HepG2 (cell line): ENCODE measurements at places on chromosomes 2 and 18. TPM values are rescaled to one million over a fixed set of nuclear protein-coding genes. Genes with fewer than 3 reads are reported as not detected.

Gene RETSAT
- total RNA-seq, result 17.2 and 46.7 TPM in 2 replicates

Gene CERKL
- not detected in 2 replicates for total RNA-seq

Gene LRP2
- 0.03 and 0.15 TPM in 2 replicates for total RNA-seq

Gene ARMC9
- 12.8 and 14.5 TPM in 2 replicates for total RNA-seq

Gene FAM161A
- 3.4 and 5.0 TPM in 2 replicates for total RNA-seq

Gene STK11IP
- total RNA-seq, result 5.6 and 12.8 TPM in 2 replicates

Gene IL1A
- not detected in 2 replicates for total RNA-seq

Gene ABCG5
- 5.8 and 15.1 TPM in 2 replicates for total RNA-seq

Gene COL4A3
- total RNA-seq, result 0.02 TPM in 1 of 2 replicates, not detected in the other

Gene CAPN14
- total RNA-seq, result not detected in 2 replicates

Gene FOXI3
- total RNA-seq, result not detected in 2 replicates

Gene HOXD13
- not detected in 2 replicates for total RNA-seq

GRCh38 chr2:74093840-74094239 is 53.9 kb downstream of the BOLA3 start:
- DNase-seq, result no peak

- no peak for DNase-seq
These were observed 76.9 kb downstream of the MYO1B start for GRCh38 chr2:191321861-191322662.

DNA sequence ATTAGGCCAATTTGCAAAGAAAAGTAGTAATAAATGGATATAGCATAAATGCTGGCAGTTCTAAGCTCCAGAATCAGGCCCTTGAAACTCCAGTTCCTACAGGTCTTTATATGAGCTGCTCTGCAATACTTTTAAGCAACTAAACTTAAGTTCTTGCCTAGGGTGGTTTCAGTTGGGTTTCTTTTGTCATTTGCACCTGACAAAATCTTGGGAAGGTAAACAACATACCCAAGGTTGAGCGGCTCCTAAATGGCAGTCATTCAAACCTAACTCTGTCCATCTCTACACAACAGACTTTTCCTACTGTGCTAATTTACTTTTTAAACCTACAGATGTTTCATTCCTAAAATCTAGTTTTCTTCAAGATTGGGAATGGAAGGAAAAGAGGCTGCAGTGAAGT is 9.3 kb upstream of the KANSL1L start:
- no peak for DNase-seq

DNA sequence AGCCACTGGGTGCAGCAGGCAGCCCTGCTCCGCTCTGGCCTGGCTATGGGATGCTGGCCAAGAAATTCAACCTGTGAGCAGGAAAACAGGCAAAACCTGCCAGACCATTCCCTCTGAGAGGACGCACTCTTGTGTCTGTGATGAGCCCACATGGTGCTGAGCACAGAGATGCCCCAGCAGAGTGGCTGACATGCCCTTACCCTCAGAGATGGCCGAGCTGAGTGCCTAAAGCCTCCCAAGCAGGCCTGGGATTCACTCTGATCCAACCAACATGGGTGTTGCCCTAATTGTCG is 34.3 kb upstream of the TAF1B start:
- no peak for DNase-seq

DNA sequence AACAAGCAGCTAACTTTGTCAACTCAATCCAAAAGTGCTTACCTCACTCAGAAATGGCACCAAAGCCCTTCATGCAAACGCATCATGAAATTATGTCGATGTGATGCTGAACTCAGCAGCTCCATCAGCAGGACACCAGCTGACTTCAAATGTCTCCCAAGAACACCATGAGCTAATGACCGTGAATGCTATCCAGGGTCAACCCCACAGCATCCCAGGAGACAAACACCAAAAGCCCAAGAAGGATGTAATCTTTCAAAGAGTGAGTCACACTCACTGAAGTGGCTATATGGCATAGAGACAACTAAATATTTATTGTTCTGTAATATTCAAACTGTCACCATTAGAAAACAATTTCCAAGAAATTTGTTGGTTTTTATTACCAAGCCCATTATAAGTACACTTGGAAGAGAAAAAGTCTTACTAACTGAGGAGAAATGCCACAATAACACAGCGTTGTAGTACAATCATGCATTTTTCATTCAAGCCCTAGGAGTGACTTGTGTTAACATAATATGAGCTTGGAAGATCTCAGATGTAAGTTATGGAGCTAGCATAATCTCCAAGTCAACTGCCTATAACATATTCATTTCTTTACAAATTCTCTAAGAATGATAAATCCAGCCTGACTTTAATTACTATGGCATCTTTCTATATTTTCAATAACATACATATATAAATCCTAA is 165.0 kb upstream of the CCDC68 start:
- DNase-seq, result no peak

DNA sequence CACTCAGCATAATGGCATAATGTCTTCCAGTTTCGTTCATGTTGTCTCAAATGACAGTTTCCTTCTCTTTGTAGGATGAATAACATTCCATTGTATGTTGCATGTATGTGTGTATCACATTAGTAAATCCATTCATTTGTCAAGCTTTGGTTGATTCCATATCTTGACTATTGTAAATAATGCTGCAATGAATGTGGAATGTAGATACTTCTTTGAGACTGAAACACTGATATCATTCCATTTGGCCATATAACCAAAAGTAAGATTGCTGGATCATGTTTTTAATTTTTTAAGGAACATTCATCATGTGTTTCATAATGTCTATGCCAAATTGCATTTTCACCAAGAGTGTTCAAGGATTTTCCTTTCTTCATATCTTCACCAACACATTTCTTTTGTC is 1711.4 kb upstream of the PIK3C3 start:
- no peak for DNase-seq

GRCh38 chr2:54676656-54677055 is 46.8 kb upstream of the EML6 start:
- no peak for DNase-seq

- no peak for DNase-seq
These were observed 10.7 kb upstream of the TAF1B start for GRCh38 chr2:9832586-9832985.

DNA sequence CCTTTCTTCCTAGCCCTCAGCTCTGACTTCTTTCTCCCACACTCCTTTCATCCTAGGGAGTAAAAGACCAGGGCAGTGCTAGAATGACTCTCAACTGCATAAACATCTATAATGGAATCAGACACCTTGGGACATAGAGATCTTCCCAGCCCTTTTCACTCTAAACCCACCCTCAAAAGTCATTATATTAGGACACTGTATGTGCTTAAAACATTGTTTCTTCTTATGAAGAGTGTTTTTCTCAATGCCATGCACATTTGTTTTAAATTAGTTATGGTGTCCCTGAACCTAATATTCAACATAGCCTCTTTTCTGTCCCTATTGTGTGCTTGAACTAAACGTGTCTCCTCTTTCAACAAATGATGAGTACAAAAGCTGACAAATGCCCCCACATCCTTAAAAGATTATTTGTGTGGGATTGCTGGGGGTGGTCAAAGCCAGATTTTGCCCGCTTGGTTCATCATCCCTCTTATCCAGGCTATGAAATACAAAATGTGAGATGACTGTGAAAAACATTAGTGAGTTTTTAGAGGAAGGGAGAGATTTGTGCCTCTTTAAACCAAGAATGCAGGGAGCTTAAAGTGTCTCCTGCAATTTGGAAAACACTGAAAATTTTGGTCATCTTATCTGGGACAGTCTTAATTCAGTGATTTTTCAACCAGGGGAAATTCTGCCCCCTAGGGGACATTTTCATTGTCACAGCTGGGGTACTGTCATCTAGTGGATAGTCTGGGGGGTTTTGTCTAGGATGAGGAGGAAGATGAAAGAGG is 29.0 kb downstream of the SERPINB5 start:
- peak; percentile 13 for DNase-seq

GRCh38 chr2:281381-281780 is 6.5 kb downstream of the ALKAL2 start:
- no peak for DNase-seq

DNA sequence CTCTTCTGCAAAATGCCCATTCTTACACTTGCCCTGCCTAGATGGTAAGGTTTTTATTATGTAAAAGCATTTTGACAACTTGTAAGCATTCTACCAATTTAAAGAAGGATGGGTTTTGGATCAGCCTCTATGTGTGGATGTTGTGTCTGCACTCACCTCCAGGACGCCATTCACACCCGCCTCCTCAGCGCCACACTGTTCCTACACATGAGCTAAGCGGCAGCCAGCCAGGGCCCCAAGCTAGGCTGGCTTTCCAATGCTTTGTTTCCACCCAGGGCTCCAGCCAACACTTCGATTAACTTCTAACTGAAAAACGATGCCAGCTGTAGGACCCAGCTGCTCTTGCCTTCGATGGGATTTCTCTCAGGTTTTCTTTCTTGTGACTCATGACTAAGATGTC is 73.3 kb upstream of the FZD7 start:
- DNase-seq, result no peak

- DNase-seq, result no peak
These were observed 95.9 kb downstream of the DGKD start for GRCh38 chr2:233449921-233450863.

DNA sequence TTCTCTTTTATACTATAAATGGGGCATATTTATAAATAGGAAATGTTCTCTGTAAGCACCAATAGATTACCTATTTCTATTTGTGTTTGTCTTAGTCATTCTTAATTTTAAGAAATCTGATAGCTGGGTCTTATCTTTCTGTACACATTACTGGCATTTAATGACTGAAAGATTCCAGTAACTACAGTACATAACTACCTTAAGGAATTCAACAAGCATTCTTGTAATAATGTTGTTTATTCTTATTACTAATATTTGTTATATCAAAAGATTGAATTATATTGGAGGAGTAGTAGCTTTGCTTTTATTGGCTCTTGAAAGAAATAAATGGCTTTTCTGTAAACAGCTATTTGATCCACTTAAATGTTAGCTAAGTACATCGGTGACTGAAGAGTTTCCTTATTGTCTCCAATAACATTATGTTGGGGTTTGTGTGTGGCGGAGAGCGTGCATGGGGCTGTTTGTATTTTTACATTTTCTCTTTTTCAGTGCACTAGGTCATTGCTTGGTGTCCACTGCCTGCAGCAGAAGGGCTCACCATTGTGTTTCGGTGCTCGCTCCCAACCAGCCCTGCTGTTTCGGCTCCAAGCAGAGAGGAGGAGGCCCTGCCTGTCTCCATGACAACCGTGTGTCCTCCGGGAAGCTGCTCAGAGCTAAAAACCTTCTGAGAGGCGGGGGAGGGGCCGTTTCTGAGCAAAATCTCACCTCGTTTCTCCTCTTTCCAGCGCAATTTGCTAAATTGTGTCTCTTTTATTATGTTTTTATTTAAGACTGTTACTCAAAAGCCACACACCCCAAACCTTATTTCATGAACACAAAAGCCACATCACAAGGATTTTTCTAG is 112.5 kb upstream of the SLC38A11 start:
- no peak for DNase-seq

- no peak for DNase-seq
These were observed 260.8 kb downstream of the TGIF1 start for GRCh38 chr18:3710712-3711301.

GRCh38 chr18:59202258-59202820 is 17.6 kb upstream of the GRP start:
- no peak for DNase-seq

GRCh38 chr18:65876310-65876709 is 125.5 kb downstream of the CDH7 start:
- no peak for DNase-seq

DNA sequence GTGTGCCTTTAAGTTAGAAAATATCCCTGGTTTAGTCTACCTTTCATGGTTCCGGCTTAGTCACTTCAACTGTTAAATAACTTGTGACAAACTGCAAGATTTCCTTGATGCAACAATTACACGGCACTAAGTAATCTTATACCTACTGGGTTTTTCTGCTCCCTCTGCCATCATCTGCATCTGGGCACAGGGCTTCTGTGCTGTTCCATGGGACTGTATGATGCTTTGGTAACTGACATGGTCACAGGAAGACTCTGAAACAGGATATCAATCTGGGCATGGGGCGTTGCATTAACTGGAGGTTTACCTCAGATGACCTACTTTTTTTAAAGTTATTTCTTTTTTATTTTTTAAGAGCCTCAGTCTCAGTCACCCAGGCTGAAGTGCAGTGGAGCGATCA is 365.4 kb downstream of the SS18 start:
- DNase-seq, result no peak

DNA sequence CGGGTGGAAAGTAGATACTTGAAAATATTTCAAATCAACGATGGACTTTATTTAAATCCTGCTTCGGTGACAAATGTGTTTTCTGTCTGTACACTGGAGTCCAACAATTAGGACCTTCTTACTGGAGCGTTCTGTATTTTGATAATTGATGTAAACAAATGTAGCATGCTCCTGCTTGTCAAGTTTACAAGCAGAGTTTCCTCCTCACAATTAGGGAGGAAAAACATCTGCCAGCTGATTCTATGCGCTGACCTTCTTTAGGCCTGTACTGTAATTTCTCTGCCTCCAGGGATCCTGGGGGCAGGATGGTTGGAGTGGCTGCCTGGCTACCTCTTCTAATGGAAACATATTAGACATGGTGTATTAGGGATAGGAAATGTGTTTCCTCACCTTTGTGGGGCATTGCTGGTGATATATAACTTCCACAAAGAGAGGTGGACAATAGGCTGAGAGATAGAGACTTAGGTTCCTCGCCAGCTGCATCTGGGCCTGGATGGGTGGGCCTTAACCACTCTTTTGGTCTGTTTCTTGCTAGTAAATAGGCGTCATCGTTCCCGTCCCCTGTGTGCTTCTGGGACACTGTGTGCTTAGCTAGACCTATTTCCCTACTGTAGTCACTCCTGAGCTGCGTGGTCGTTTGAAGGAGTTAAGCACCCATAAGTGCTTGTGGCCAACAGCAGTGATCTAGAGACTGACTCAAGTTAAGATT is 19.3 kb downstream of the GATA6 start:
- DNase-seq, result no peak

GRCh38 chr18:79393181-79393634 is 2.5 kb upstream of the NFATC1 start:
- no peak for DNase-seq

- DNase-seq, result no peak
These were observed 767 bp upstream of the NPPC start for GRCh38 chr2:231926761-231927565.

DNA sequence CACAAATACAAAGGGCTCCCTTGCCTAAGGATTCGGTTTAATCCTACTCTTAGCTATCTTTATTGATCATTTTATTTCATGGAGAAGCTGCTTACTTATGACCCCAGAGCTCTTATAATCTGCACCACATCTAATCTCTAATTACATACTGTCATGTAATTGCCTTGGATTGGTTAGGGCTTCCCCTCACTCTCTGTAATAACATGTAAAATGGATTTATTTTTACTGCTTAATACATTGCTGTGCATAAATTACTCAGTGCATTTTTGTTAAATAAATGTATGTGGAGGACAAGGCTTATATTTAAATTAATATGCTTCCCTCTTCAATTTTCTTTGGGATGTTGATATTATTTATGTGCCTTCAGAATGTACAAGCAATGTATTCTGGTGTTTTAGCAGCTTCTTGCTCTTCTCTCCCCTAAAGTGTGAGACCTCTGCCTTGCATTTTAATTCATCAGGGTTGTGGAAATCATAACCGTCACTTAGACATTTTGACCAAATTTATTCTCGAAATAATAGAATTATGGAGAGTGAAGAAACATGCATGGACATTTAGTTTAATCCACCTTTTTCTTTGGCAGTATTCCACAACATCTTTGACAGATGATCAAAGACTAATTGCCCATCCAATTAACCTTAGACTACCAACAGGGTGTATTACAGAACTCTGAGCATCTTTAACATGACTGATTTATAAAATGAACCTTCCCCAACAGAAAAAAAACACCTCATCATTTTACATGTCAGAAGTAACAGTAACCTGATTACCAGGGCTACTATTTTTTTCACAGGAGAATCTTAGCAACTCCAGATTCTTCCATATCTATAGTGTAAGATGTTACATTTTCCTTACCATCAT is 692.6 kb downstream of the LRRTM4 start:
- no peak for DNase-seq

- peak; percentile 70 for DNase-seq
These were observed 48.1 kb downstream of the MERTK start for GRCh38 chr2:111946294-111947114.
